GM23248 (cell line): ENCODE measurements at places on chromosomes 16 and 17. TPM values are rescaled to one million over a fixed set of nuclear protein-coding genes. Genes with fewer than 3 reads are reported as not detected.
A peak's percentile ranks its signal among the peaks of the same experiment; 100 is the strongest.

The GALR2 gene
- 0.18 TPM in 1 of 2 replicates, not detected in the other for polyA plus RNA-seq

GRCh38 chr16:14513389-14514107 lies 116.5 kb downstream of the PARN start:
- H3K27me3 ChIP-seq: no peaks in the 10 kb centered on the region
- DNase-seq: no peak
- H3K4me1 ChIP-seq: peaks cover 34% of the 10 kb centered on the region

- H3K4me3 ChIP-seq: no peak overlapping the region
- no peaks in the 10 kb centered on the region for H3K4me1 ChIP-seq
- no peak for DNase-seq
- no peak overlapping the region for H3K27ac ChIP-seq
- H3K36me3 ChIP-seq: no peaks in the 10 kb centered on the region
- H3K27me3 ChIP-seq: no peaks in the 10 kb centered on the region
These were observed 201.8 kb downstream of the CDH11 start for GRCh38 chr16:64919929-64920607.

GRCh38 chr17:49214676-49215360 lies 4.3 kb downstream of the ABI3 start:
- no peak for DNase-seq
- H3K4me3 ChIP-seq: no peak overlapping the region
- no peaks in the 10 kb centered on the region for H3K36me3 ChIP-seq
- H3K27ac ChIP-seq: no peak overlapping the region
- no peaks in the 10 kb centered on the region for H3K4me1 ChIP-seq

The ZSWIM7 gene
- 25.8 and 29.1 TPM in 2 replicates for polyA plus RNA-seq

GRCh38 chr17:3890082-3890877 lies 2.6 kb downstream of the CAMKK1 start:
- peak overlapping the region; percentile 44 for H3K4me3 ChIP-seq
- peak overlapping the region; percentile 96 for H3K27ac ChIP-seq
- no peaks in the 10 kb centered on the region for H3K36me3 ChIP-seq
- H3K4me1 ChIP-seq: peaks cover 47% of the 10 kb centered on the region

- H3K4me1 ChIP-seq: no peaks in the 10 kb centered on the region
- DNase-seq: no peak
- no peak overlapping the region for H3K27ac ChIP-seq
- no peaks in the 10 kb centered on the region for H3K36me3 ChIP-seq
- H3K4me3 ChIP-seq: no peak overlapping the region
These were observed 3.5 kb downstream of the CTRL start for GRCh38 chr16:67928147-67928546.

The NOMO2 gene
- 135 and 139 TPM in 2 replicates for polyA plus RNA-seq

DNA sequence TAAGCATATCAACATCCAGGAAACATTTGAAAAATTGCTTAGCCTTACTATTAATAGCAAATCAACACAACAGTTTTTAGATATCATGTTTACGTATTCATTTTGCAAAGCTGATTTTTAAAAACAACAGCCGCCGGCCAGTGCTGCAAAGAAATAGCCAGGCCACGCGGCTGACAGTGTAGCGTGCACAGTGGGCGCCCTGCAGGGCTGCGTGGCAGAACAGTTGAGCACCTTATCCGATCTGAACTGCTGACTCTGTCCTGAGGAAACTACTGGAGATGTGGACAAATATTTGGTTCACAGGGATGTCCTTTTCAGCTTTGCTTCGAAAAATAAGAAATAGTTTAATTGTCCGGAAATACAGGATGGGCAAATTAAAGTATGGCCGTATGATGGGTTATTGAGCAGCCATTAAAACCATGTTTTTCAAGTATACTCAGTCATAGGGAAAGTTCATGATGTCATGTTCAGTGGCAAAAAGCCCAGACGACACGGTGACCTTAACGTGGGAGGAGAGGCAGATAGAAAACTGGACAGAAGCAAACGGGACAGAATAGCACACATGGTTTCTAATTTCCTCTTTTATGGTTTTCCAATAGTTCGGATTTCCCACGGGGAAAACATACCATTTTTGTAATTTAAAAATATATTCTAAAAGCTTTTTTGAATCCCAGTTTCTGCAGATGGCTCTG lies 52.4 kb upstream of the ENDOV start:
- no peaks in the 10 kb centered on the region for H3K27me3 ChIP-seq
- no peaks in the 10 kb centered on the region for H3K4me1 ChIP-seq

The SLC16A11 gene
- 0.30 TPM in 1 of 2 replicates, not detected in the other for polyA plus RNA-seq

The PLA2G10 gene
- not detected in 2 replicates for polyA plus RNA-seq

The CCL5 gene
- not detected in 2 replicates for polyA plus RNA-seq

GRCh38 chr16:67310561-67310960 lies 16.0 kb downstream of the KCTD19 start:
- H3K4me3 ChIP-seq: no peak overlapping the region
- H3K27me3 ChIP-seq: no peaks in the 10 kb centered on the region
- H3K4me1 ChIP-seq: peaks cover 16% of the 10 kb centered on the region
- no peak for DNase-seq

- peaks cover 20% of the 10 kb centered on the region for H3K4me1 ChIP-seq
- no peaks in the 10 kb centered on the region for H3K27me3 ChIP-seq
- no peak overlapping the region for H3K4me3 ChIP-seq
- no peaks in the 10 kb centered on the region for H3K36me3 ChIP-seq
These were observed 31.8 kb upstream of the PRM1 start for GRCh38 chr16:11312718-11313492.

The TBC1D28 gene
- polyA plus RNA-seq: not detected in 2 replicates

The WFDC1 gene
- polyA plus RNA-seq: 0.35 and 0.87 TPM in 2 replicates

DNA sequence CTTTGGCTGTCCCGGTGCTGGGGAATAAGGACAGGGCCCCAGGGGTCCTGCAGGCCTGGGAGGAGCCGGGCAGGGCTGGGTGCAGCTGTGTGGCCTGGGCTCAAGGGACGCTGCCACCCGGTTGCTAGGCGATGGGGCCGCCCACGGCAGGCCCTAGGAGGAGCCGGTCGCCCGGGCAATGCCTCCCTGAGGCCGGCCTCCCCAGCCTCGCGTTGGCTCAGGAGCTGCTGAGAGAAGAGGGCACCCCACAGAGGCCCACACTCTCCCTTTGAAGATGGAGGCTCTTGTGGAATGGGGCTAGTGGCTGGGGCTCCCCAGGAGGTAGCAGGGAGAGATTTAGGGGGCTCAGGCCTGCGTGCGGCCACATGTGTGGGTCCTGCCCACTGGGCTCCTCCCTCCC lies at the start of gene CIBAR2:
Gene CIBAR2, minus strand, starts transcription at position 109 of the 400 bp plus-strand sequence. CDS start 120 bp downstream, outside the sequence.
- H3K27ac ChIP-seq: no peak within 1 kb of the TSS
- no peaks in the 10 kb centered on the region for H3K27me3 ChIP-seq
- DNase-seq: no peak
- no peaks in the 10 kb centered on the region for H3K36me3 ChIP-seq

DNA sequence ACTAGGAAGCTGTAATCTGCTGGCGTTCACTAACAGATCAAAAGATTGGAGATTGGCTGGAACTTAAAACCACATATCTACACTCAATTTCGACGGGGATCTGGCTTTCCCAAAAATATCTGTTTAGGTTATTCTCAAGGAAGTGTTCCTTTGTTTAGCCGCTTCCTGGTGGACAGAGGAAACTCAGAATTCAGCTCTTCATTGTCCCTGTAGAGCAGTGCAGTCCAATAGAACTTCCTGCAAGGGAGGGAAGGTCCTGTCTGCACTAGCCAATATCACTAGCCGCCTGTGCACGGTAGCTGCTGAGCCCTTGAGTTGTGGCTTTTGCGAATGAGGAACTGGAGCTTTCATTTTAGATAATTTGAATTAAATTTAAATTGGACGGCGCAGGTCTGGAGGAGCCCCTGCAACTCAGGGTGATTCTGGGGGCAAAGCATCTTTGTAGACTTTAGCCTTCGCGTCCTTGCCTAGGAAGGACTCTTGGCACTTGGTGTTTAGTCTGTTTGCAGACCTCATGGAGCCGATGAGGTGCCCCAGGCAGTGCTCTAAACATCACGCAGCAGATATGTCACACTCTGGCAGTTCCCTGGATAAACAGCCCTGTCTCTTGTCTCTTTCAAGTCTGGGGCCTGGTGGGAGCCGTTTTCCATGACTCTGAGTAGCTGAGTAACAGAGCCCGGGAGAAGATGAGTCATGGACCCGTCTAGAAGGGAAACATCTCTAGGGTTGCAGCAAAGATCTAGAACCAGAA lies 122.2 kb downstream of the CCDC182 start:
- peak; percentile 95 for DNase-seq
- H3K27me3 ChIP-seq: no peaks in the 10 kb centered on the region
- no peaks in the 10 kb centered on the region for H3K36me3 ChIP-seq
- peaks cover 21% of the 10 kb centered on the region for H3K4me1 ChIP-seq
- H3K27ac ChIP-seq: peak overlapping the region; percentile 87

DNA sequence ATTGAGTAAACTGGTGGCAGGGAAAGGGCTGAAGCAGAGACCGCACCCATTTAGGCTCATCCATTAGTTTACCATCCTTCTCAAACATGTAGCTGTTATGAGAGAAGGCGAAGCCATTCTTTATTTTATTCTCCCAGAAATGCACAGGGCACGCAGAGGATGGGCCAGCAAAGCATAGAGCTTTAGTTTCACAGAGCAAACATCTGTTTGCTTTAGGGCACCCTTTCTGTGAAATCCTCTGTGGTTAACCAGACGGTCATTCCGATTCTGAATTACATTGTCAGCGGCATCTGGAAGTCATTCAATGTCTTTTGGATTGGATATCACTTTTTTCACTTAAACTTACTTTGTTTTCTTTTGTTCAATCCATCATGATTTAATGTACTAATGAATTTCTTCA lies 96.0 kb downstream of the TOX3 start:
- no peak for DNase-seq
- no peaks in the 10 kb centered on the region for H3K4me1 ChIP-seq
- H3K27me3 ChIP-seq: no peaks in the 10 kb centered on the region
- H3K36me3 ChIP-seq: no peaks in the 10 kb centered on the region
- no peak overlapping the region for H3K27ac ChIP-seq
- H3K4me3 ChIP-seq: no peak overlapping the region

GRCh38 chr16:4313563-4314531 lies 2.0 kb upstream of the GLIS2 start:
- H3K36me3 ChIP-seq: no peaks in the 10 kb centered on the region
- no peaks in the 10 kb centered on the region for H3K27me3 ChIP-seq
- DNase-seq: peak; percentile 52
- H3K4me3 ChIP-seq: no peak overlapping the region
- peaks cover 17% of the 10 kb centered on the region for H3K4me1 ChIP-seq
- no peak overlapping the region for H3K27ac ChIP-seq
